Fibroblast of lung (primary cell): ENCODE measurements at places on chromosomes 11 and 22. TPM values are rescaled to one million over a fixed set of nuclear protein-coding genes. Genes with fewer than 3 reads are reported as not detected.

OR5P2 gene
- 0.17 TPM in 1 of 2 replicates, not detected in the other for total RNA-seq

ARHGAP1 gene
- 28.8 and 38.0 TPM in 2 replicates for total RNA-seq

DNA sequence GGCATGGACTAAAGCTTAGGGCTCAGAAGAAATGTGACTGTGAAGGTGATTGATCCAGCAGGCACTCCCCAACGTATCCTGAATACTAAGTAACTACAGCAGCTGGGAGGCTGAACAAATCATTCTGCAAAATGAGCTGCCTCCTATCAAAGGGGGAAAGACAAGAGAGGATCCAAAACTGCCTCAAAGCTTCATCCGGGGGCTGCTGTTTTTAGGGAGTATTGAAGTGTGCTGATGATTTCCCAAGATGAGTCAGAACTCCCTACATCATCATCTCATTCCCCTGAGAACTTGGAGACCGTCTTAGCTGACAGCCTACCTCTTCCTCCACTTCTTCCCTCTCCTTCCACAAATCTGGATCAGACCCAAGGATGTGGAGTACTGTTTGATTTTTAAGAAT lies 108.4 kb upstream of the GRAMD1B start:
- DNase-seq, result no peak

- DNase-seq, result no peak
Observed at GRCh38 chr11:34613015-34613414, 7.9 kb upstream of the EHF start.

DNA sequence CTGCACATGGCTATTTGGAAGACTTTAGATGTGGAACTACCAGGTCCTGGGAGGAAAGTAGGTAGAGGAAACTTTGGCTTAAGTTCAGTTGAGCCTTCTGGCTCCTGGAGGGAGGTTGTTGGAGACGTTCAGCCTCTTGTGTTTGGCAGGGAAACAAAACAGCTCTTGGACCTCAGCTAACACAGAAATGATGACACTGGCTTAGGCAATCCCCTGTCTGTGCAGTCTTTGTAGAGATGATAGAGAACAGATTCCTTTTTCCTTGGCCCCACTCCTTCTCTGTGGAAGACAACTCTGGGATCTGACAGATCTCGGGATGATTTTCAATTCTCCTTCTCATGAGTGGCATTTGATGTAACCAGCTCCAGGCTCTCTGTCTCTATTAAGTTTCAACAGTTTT lies 428.5 kb downstream of the TMEM135 start:
- DNase-seq, result no peak

DNA sequence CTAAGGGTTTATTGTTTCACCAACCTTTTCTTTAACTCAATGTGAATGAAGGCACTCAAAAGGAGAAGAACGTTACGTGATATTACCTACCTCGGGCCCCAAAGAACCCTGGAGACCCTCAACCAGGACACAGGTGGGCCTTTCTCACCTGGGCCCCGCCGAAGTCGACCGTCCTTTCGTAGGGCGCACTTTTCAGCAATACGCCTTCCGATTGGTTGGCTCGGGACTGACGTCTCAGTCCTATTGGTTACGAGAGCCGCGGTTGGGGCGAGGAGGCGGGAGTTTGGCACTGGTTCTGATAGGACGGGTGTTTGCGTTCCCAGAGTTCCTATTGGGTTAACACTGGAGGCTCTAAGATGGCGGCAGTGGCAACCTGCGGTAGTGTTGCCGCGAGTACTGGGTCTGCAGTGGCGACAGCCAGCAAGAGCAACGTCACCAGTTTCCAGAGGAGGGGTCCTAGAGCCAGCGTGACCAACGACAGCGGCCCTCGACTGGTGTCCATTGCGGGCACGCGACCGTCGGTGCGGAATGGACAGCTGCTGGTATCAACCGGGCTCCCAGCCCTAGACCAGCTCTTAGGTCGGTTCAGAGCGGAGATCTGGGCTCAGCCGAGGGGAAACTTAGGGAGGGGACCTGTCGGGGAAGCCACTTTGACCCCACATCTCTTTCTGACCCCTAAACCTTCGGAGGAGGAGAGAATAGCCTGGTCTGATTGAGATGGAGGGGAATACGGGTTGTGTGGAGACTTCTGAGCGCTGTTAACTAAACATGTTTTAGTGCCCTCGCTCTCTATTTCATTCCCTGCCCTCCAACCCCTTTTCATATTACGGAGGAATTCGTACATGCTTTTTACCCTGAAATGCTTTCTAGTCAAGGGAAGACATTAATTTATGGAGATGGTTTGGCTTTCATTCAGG lies at the start of the genes ELP4 and IMMP1L:
ELP4 (plus strand) TSS at position 339 of the 917 bp plus-strand sequence; CDS start at position 357, 18 bp downstream.
IMMP1L (minus strand) TSS at position 194 of the 917 bp plus-strand sequence. CDS start 46,346 bp downstream, outside the sequence.
- DNase-seq, result peak; percentile 94

OR51E1 gene
- not detected in 2 replicates for total RNA-seq

GRCh38 chr22:43971112-43971511 lies 15.9 kb downstream of the SAMM50 start:
- DNase-seq, result no peak

- no peak for DNase-seq
Observed at GRCh38 chr11:130546438-130546837, 98.0 kb downstream of the ADAMTS15 start.

CACNA1I gene
- under 0.01 TPM in 1 of 2 replicates, not detected in the other for total RNA-seq

DNA sequence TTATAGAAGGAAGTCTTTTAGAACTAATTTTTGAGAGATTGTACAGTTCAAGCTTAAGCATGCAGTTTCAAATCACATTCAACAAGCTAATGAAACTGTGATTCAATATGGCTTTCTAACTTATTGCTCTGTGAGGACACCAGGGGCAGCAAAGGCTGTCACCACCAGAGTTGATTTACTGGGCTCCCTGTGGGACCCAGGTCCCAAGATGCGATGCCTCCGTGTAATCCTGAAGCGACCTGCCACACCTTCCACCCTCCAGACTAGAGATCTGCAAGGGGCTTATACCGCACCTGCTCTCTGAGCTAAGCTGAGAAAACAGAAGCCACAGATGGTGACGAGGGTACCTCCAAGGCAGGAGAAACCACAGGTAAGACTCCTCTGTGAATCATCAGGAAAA lies 918 bp upstream of the OR51Q1 start:
- DNase-seq, result no peak

DNA sequence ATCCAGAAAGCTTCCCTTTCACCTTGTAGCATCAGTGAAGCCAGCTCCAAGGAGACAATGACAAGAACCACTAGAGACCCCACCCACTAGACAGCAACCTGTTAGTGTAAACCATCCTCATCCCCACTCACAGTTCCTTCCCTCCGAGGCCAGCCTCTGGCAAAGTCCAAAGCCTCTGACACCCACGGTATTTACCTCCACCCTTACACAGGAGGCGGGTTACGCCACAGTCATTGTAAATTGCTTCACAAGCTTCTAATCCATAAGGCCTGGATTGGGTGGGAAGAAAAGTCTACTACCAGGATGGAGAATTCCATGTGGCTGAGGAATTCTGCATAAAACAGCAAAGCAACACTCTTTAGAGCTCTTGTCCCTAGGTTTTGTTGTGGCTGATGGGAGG lies 287.4 kb downstream of the BUD13 start:
- no peak for DNase-seq

- no peak for DNase-seq
Observed at GRCh38 chr11:101482556-101483124, 101.2 kb downstream of the TRPC6 start.

TPBGL gene
- total RNA-seq, result under 0.01 TPM in 1 of 2 replicates, not detected in the other
